ENCODE measurements at places on chromosomes 2 and 18.

DNA sequence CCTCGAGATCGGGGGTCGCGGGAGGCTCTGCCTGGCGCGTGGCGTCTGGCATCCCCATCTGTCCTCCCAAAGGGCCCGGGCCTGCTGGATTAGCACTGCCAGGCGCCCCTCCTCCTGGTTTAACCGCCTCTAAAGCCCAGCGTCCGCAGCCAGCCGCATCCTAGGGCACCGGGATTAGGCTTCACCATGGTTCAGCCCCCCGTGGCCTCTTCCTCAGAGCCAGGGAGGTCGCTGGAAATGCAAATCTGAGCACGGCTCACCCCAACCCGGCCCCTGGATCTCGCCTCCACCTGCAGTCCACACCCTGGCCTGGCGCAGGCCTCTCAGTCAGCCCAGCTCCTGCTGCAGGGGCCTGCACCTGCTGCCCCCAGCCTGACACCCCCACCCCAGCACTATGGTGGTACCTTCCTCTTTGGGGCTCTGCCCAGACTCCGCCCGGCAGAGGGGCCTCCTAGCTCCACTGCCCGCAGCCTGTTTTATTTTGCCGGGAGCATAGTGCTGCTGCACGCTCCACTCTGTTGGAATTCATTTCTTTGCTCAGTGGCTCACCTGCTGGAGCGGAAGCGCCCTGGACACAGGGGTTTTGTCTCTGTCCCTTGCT is 13.2 kb downstream of the PRELID3A start:
- DNase-seq: peak; percentile 75

- no peak for DNase-seq
Measured at GRCh38 chr2:37786854-37787253, 115.4 kb upstream of the CDC42EP3 start.

DNA sequence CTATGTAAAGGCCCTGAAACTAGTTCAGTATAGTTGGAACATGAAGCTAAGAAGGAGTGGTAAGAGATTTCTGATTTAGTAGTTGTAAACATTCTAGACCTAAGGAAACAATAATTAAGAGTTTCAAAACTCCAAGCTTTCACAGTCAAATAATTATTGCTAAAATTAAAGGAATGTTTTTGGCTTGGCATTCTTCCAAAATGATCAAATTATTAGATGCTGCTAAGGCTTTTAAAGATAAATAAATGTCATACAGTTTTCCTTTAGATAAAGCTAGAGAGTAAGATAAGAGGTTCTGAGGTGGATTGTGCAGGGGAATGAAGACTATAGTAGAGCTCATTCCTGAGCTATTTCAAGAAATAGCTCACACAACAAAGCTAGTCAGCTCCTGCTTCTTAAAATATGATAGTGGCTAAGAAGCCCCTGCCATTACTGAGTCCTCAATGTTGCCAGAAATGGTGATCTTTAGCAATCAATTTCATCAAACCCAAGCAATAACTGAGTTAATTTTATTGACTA is 45.3 kb downstream of the ZC3H15 start:
- no peak for DNase-seq

- DNase-seq: no peak
Measured at GRCh38 chr2:104388296-104388695, 465.6 kb upstream of the POU3F3 start.

- no peak for DNase-seq
Measured at GRCh38 chr2:220833446-220833845, 738.7 kb downstream of the EPHA4 start.

DNA sequence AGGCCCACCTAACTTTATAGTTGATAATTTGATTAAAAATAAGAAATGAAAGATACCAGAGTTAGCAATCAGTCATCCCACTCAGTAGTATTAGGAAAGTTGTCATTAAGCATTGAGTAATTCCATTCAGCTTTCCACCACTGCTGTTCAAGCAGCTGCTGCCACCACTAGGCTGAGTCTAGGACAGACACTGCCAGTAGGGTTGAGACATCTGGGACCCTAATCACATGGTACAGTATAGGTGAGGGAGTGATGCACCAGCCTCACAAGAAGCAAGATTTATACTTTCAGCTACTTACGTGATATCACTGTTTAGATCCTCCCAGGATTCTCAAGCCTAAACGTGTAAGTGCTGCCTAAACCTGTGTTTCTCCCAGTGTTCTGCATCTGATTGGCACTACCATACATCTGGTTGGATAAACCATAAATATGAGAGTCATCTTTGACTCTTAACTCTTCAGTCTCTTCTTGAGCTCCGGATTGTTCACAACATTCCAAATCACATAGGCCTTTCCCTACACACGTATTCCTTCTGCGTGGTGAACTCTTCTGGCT is 3.2 kb downstream of the UBXN4 start:
- peak; percentile 66 for DNase-seq
